Putamen (tissue), 1 donor: ENCODE measurements at places on chromosomes 16 and 17.
A peak's percentile ranks its signal among the peaks of the same experiment; 100 is the strongest.

GRCh38 chr16:28913946-28914724 lies 10.9 kb downstream of the RABEP2 start:
- DNase-seq = no peak

GRCh38 chr17:72340836-72341235 lies 220.0 kb downstream of the SOX9 start:
- no peak for DNase-seq

- DNase-seq = no peak
Observed at GRCh38 chr17:59853168-59853918, 39.4 kb downstream of the TUBD1 start.

GRCh38 chr17:50677851-50678375 lies 29.8 kb downstream of the ANKRD40 start:
- no peak for DNase-seq

DNA sequence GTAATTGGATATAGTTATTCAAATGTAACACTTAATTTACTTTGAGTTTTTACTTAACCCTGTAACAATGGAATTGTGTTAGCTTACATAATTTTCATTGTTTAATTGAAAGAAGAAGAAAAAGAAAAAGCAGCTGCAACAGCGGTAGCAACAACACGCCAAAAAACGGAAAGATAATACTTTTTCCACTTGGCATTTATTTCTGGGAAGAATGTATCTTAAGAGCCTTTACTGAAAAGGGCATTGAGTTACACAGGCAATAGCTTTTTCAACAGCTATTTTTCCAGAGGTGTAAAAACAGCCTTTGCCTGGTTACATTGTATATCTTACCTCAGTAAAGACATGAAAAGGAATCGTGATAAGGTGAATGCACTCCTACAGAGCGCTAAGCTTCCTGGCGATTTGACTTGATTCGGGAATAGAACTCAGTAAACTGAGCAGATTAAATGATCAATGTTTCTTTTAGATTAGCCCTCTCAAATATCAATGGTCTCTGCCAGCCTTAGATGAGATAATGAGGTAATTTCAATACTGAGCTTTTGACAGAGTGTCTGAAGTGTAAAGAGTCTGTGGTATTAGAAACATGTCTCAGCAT lies 311.3 kb downstream of the CDH13 start:
- no peak for DNase-seq

- DNase-seq = no peak
Observed at GRCh38 chr17:20955427-20956323, 87.1 kb downstream of the USP22 start.

- no peak for DNase-seq
Observed at GRCh38 chr17:77316191-77316641, 175.4 kb downstream of the SEC14L1 start.

DNA sequence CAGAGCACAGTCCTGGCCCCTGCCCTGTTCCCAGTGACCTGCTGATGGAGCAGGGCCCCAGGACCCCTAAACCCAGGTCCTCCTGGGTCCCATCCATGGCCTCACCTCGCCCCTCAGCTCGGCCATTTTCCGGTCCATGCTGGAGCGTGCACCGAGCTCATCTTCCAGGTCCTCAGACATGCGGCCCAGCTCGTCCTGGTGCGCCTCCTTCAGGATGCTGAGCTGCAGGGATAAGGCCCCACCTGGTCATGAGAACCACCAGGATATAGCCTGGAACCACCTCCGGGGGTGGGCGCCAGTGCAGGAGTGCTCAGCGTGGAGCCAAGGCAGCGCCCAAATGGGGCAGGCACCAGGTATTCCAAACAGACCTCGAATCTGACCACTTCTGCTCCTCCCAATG lies 17.9 kb downstream of the CCDC102A start:
- DNase-seq = no peak

GRCh38 chr16:10368969-10369551 lies 16.8 kb upstream of the ATF7IP2 start:
- DNase-seq = no peak

GRCh38 chr17:42779936-42780850 lies at the start of gene WNK4:
WNK4 (plus strand) TSS chr17:42780610; CDS start chr17:42780699, 89 bp downstream.
- DNase-seq = no peak

- DNase-seq = no peak
Observed at GRCh38 chr16:1068451-1068850, 4.1 kb upstream of the SSTR5 start.

DNA sequence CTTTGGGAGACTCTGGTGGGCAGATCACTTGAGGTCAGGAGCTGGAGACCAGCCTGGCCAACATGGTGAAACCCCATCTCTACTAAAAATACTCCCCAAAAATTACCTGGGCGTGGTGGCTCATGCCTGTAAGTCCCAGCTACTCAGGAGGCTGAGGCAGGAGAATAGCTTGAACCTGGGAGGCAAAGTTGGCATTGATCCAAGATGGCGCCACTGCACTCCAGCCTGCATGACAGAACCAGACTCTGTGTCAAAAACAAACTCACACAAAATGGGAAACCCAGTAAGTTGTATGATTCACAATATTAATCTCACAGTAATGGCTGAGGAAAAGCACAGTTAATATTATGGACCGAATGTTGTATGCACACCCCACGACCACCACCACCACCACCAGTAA lies 24.3 kb downstream of the WSB1 start:
- DNase-seq = no peak

- peak; percentile 96 for DNase-seq
Observed at GRCh38 chr17:78241277-78242023, 10.0 kb downstream of the TMEM235 start.

DNA sequence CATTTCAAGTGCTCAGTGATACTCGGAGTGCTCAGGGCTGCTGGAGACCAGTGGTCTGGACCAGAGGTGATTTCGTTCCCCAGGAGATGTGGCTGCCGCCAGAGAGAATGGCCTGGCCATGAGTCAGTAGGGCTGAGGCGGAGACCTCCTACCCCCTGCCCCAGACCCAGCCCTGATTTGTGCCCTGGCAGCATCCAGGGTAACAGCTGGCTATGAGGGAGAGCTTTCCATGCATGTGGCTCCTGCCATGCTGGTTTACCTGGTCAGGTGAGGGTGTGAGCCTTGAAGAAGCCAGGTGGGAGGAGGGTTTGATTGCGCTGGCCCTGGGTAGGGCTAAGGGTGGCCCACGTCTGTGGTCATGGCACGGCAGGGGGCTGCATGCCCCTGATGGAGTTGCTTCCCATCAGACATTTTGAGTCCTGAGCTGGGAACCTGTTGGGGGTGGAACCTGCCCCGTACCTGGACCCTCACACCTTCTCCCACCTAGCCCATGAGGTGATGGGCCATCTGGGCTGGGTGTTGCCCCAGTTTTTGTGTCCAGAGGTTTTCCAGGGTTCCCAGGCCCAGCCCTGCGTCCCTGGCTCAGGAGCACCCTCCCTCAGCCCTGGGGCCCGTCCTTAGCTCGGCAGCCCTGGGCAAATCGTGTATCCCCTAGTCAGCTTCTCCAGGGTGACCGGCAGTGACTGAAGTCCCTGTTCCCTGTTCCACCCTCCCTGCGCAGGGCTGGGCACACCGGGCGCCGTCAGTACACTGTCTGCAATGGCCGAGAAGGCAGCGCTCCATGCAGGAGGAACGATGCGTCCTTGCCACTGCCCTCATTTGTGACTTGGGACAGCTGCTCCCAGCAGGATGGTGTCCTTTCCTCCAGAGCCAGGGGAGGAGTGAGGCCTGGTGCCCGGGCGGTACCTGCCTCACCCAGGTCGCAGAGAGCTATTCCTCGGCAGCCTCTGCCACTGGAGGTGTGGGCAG lies 9.0 kb upstream of the CSNK1D start:
- no peak for DNase-seq

DNA sequence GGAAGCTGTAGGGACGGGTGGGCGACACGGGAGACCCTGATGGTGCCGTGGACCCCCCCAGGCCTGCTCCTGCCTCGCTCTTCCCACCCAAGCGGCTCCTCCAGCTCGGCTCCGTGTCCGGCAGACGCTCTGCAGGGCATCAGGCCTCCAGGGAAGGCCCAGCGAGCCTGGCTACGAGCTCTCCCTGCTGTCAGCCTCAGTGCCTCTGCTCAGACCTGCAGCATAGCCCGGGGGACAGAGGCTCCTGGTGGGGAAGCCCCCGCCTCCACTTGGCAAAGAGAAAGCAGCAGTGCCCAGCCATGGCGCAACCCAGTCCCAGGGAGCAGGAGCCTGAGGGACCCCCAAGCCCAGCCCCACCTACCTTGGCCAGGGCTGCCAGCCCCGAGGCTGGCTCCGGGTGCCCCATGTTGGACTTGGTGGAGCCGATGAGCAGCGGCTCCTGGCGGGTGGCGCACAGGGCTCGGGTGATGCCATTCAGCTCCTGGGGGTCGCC lies 5.9 kb downstream of the FASN start:
- DNase-seq = no peak

DNA sequence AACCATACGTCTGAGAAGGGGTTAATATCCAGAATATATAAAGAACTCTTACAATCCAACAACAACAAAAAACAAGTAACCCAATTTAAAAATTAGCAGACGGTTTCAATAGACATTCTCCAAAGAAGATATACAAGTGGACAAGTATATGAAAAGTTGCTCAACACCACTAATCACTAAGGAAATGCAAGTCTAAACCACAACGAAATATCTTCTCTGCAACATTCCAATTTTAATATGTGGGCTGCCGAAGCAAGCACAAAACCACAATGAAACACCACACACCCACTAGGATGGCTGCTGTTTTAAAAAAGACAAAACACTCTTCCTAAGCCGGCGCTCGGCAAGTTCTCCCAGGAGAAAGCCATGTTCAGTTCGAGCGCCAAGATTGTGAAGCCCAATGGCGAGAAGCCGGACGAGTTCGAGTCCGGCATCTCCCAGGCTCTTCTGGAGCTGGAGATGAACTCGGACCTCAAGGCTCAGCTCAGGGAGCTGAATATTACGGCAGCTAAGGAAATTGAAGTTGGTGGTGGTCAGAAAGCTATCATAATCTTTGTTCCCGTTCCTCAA lies 5.9 kb upstream of the SLC13A2 start:
- DNase-seq = no peak

- no peak for DNase-seq
Observed at GRCh38 chr17:11922638-11923037, 74.6 kb downstream of the ZNF18 start.

DNA sequence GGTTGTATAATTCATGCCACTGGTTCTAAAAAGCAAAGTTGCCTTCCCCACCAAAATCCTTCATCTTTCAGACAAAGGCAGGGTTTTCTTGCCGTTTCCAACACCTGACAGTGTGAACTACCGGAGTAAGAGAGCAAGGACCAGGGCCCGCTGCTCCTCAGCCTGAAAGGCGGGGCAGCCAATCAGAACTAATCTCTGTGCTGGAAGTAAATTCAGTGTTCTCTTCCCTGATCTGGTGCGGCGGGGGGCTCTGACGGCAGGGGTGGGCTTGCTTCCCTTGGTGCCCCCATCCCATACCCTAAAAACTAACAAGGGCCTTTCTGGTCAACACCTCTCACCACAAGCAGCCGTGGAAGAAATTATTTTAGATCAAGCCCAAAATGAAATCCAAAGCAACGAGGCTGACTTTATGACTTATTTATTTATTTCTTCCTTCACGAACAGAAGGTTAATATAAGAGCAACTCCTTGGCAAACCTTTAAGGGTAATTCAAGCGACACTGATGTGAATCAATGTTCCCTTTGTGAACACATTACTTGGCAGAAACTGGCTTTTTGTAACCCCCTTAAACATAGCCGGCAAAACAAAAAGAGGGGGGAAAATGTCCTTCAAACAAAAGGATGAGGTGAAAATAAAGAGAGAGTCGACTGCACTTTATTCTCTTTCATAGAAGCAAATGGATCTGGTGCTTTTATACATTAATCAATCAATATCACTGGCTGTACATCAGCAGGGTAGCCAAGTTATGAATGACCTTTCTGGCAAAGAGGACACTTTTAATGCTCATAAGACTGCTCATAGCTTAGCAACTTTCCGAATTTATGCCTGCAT lies 189.9 kb downstream of the ZFHX3 start:
- DNase-seq = no peak

DNA sequence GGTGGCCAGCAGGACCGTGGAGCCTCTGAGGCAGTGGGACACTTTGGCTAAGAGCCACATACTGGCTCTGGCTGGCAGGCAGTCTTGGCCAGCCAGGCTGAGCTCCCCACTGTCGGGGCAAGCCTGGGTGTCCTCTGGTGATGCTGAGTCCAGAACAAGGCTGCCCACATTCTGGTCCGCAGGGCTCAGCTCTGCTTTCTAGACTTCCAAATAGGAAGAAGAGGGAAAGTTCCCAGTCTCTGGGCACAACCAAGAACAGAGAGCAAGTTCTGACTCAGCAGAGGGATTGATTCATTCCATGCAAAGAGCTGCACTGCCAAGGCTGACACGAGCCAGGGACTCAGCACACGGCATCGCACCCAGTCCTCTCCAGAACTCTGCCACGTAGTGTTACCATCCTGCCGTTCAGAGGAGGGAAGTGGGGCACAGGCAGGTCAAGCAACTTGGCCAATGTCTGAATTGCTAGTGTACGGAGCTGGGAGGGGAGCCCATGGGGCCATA lies 58.9 kb downstream of the NOS2 start:
- DNase-seq = no peak

DNA sequence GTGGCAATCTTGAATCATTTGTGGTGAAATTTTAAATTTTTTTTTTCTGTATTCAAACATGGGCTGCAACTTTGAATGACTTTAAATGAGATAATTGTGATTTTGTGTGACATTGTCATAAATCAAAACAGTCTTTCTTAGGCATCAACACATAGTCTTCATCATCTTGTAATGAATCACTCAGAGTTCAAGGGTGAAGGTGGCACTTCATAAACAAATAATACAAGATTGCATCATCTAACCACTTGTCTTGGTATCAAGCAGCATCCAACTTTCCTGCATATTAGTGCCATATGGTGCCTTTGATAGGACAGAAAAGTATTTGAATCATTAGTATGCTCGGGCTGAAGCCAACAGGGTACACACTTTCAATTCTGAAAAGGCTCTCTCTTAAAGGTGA lies 392.4 kb upstream of the GOT2 start:
- no peak for DNase-seq

DNA sequence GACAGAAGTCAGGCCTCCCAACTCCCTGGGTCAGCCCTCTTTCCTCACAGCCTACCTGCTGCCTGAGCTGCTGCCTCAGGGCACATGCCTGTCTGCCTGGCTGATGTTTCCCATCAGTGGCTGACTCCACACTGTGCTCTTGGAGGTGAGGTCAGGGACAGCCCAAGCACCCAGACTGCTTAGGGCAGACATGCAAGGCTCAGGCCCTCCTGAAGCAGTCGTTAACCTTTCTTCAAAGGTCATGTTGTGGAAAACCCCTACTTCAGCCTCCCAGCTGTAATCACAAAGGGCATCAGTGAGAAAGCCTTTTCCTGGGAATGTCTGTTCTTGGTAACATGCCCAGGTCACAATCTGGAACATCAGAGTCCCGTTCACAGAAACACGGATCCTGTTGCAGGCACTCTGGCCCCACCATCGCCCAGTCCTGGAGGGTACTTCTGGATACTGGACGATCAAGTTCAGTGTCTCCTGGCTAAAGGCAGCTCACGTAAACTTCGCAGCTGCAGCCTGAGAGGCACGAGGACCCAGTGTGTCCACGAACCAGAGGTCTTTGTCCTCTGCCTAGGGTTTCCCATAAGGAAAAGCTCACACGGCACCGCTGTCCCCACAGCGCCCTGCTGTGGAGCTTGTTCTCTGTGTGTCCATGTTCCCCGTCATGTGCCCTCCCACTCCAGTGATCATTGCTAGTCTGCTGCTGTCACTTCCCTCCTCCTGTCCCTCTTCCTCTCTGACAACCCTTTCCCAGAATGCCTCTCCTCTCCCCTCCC lies 54.9 kb downstream of the GNAO1 start:
- DNase-seq = peak; percentile 92

- DNase-seq = no peak
Observed at GRCh38 chr17:59494757-59495368, 70.5 kb upstream of the DHX40 start.

- DNase-seq = peak; percentile 84
Observed at GRCh38 chr16:10181196-10182162, 749 bp downstream of the GRIN2A start.

GRCh38 chr16:56607109-56607618 lies 1.2 kb upstream of the MT2A start:
- no peak for DNase-seq
